ENCODE measurements at places on chromosomes 11 and 22. TPM values are rescaled to one million over a fixed set of nuclear protein-coding genes. Genes with fewer than 3 reads are reported as not detected.

DNA sequence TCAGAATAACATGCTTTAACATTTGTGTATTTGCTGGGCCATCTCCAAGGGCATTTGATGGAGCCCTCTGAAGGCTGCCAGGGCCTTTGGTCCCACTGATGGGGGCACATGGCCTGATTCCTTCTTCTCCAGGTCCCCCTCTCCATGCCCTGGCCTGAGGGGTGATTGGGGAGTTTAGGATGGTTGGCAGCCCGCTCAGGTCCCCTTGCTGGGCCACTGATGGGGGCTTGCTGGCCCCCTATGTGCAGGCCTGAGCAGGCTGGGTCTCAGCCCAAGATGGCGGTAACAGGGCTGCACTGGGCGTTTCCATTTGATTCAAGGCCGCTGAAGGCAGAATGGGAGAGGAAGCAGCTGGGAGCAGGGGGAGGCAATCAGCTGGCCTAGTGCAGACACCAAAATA is 113.7 kb upstream of the NECTIN1 start:
- H3K4me1 ChIP-seq: no peaks in the 10 kb centered on the region

DNA sequence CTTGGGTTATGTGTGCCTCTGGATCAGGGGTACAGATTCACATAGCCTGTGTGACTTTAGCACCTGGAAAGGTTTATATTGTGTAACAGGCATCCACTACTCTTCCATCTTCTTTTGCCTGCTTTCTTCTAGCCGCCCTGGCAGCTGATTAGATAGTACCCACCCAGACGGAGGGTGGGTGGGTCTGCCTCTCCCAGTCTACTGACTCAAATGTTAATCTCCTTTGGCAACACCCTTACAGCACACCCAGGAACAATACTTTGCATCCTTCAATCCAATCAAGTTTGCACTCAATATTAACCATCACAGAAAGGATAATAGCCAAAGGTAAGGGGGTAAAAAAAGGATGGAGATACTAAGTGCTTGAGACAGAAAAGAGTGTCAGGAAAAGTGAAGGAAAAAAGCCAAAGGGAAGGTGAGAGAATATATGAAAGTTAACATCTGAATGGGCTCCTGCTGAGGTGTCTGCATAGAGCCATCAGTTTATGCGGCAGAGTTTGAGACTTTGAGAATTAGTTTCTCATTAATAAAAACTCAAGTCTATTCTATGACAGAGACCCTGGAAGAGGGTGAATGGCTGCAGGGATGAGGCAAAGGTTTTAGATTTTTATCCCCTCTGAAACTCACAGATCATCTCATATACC is 2.6 kb upstream of the OR51B6 start:
- no peak overlapping the region for H3K27ac ChIP-seq
- H3K4me3 ChIP-seq: no peak overlapping the region
- H3K27me3 ChIP-seq: no peaks in the 10 kb centered on the region
- H3K36me3 ChIP-seq: no peaks in the 10 kb centered on the region
- no peak for DNase-seq
- H3K4me1 ChIP-seq: no peaks in the 10 kb centered on the region

GRCh38 chr11:134044514-134045284 is 24.2 kb upstream of the JAM3 start:
- no peaks in the 10 kb centered on the region for H3K36me3 ChIP-seq

GRCh38 chr11:33515347-33515746 is 185.3 kb downstream of the C11orf91 start:
- H3K27me3 ChIP-seq: no peaks in the 10 kb centered on the region
- no peaks in the 10 kb centered on the region for H3K4me1 ChIP-seq
- H3K27ac ChIP-seq: no peak overlapping the region
- no peaks in the 10 kb centered on the region for H3K36me3 ChIP-seq

DNA sequence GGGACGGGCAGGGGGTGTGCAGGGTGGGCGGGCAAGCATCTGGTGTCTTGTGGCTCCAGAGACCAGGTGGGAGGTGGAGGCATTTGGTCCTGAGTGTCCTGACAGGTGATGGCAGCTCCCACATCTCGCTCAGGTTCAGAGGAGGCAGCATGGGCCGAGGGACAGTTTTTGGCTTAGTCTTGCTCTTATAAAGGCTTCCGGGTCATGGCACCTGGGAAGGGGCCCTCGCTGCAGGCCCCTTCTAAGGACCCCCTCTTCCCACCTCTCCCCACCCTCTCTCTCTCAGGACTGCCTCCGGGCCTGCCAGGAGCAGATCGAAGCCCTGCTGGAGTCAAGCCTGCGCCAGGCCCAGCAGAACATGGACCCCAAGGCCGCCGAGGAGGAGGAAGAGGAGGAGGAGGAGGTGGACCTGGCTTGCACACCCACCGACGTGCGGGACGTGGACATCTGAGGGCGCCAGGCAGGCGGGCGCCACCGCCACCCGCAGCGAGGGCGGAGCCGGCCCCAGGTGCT is 9.9 kb downstream of the CCND1 start:
- no peak overlapping the region for H3K27ac ChIP-seq
- H3K4me3 ChIP-seq: no peak overlapping the region
- no peaks in the 10 kb centered on the region for H3K27me3 ChIP-seq
- no peaks in the 10 kb centered on the region for H3K36me3 ChIP-seq
- DNase-seq: no peak

DNA sequence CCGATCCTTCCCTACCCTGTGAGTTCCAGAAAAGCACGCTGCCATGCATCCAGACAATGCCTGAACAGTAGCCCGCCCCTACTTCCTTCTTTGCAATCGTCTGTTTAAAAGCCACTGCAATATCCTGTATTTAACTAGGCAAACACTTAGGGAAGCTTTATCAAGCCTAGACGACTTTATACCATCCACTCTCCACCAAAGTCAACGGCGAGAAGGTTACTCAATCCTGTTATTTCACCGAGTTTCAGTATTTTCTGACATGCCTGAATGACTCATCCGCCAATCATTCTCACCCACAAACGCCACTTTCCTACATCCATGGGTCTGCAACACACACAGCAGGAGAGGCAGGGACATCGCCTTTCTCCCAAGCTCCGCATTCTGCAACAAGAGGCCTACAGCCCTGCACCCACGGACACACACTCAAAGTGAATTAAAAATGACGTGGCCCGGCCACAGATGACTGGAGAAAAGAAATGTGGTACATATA is 9.3 kb downstream of the CELSR1 start:
- peaks cover 4% of the 10 kb centered on the region for H3K27me3 ChIP-seq
- DNase-seq: no peak
- H3K4me3 ChIP-seq: no peak overlapping the region
- H3K36me3 ChIP-seq: no peaks in the 10 kb centered on the region
- H3K27ac ChIP-seq: peak overlapping the region; percentile 54
- H3K4me1 ChIP-seq: peaks cover 5% of the 10 kb centered on the region

DNA sequence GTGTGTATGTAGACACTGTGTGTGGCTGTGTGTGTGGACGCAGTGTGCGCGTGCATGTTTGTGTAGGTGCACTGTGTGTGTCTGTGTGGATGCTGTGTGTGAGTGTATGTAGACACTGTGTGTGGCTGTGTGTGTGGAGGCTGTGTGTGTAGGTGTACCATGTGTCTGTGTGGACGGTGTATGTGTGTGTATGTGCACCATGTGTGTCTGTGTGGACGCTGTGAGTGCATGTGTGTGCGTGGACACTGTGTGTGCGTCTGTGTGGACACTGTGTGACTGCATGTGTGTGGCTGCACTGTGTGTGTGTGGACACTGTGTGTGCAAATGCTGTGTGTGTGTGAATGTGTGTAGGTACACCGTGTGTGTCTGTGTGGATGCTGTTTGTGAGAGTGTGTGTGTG is 10.3 kb downstream of the TRPM5 start:
- H3K4me3 ChIP-seq: no peak overlapping the region
- H3K36me3 ChIP-seq: no peaks in the 10 kb centered on the region
- peaks cover 8% of the 10 kb centered on the region for H3K27me3 ChIP-seq
- DNase-seq: no peak

DNA sequence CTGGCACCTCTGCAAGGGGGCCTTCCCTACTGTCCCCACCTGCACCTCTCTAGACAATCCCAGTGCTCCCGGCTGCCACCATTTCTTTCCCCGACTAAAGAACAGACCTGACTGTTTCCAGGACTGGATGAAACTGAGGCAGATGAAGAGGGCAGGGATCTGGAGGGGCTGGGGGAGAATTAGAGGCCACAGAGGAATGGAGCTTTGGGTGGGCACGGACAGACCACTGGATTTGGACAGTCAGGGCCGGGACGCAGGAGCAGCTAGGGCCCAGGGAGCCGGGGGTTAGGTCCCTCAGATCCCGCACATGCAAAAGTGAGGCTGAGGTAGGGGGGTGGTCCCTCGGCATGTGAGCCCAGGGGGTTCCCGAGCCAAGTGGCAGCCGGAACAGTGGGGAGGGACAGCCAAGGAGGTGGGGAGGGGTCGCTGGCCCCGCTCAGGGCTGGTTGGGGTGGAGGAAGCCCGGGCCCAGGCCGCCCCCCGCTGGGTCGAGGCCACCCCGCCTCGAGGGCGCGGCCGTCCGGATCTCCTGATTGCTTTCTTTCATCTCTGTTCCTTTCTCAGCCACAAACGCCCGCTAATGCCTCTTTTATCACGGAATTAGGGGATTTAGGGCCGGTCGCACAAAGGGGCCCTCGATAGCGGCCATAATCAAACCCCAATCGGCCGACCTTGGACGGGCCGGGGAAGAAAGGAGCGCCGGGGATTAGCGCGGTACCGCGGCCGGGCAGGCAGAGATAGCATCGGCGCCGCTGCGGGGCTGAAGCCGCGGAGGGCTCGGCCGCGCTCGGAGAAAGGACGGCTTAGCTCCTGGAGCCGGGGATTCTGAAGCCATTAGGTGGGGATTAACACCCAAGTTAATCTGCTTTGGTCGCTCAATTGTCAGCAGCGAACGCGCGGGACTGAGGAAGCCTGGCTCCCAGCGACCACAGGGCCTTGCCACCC is 9.3 kb downstream of the SLC25A1 start:
- H3K4me3 ChIP-seq: no peak overlapping the region
- H3K36me3 ChIP-seq: peaks cover 7% of the 10 kb centered on the region
- DNase-seq: no peak
- H3K27ac ChIP-seq: no peak overlapping the region

DNA sequence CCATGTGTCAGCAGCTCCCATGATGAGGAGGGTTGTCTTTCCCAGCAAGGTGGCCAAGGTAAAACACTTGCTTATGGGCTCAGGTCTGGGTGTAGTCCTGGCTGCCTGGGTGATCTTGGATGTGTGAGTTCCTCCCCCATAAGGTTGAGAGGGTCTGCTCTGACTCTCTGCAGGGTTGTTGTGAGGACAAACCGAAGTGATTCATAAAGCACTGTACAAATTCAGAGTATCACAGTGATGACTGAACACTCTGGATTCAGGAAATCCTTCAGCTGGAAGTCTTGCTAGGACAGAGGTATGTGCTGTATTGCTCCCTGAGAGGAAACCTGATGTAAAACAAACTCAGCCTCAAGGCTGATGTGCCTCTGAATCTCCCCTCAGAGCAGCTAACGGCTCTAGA is 220.9 kb upstream of the PITPNB start:
- H3K27ac ChIP-seq: peak overlapping the region; percentile 12
- H3K36me3 ChIP-seq: no peaks in the 10 kb centered on the region
- DNase-seq: no peak
- peaks cover 5% of the 10 kb centered on the region for H3K27me3 ChIP-seq
- no peak overlapping the region for H3K4me3 ChIP-seq

DNA sequence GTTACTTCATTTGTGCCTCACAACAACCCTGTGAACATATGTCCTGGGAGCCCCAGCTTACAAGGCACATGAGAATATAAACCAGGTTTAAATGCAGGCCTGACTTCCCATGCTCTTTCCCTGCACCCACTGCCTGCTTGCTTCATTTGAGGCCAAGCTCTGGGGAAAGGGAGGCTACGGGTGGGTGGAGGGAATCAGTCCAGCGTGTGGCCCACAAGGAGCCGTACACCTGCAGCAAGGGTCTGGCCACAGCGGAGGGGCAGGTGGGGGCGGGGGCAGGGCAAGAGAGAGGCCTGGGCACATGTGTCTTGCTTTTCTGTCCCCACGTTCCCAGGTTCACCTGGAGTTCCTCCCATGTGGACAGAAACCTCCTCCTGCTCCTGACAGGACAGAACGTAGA is 26.2 kb downstream of the FAM83F start:
- H3K36me3 ChIP-seq: no peaks in the 10 kb centered on the region
- no peaks in the 10 kb centered on the region for H3K4me1 ChIP-seq
- no peak overlapping the region for H3K27ac ChIP-seq
- H3K27me3 ChIP-seq: no peaks in the 10 kb centered on the region
- no peak for DNase-seq

- peaks cover 5% of the 10 kb centered on the region for H3K4me1 ChIP-seq
- no peaks in the 10 kb centered on the region for H3K36me3 ChIP-seq
- no peaks in the 10 kb centered on the region for H3K27me3 ChIP-seq
- H3K27ac ChIP-seq: no peak overlapping the region
Measured at GRCh38 chr11:86488553-86488952, 113.9 kb downstream of the CCDC81 start.

GRCh38 chr11:118267486-118267885 is 3.4 kb upstream of the MPZL2 start:
- H3K4me3 ChIP-seq: no peak overlapping the region
- no peaks in the 10 kb centered on the region for H3K36me3 ChIP-seq
- H3K27ac ChIP-seq: no peak overlapping the region
- peaks cover 6% of the 10 kb centered on the region for H3K27me3 ChIP-seq
- DNase-seq: no peak
- H3K4me1 ChIP-seq: peaks cover 13% of the 10 kb centered on the region

GRCh38 chr11:100832829-100833228 is 145.7 kb downstream of the ARHGAP42 start:
- no peak overlapping the region for H3K4me3 ChIP-seq
- H3K4me1 ChIP-seq: peaks cover 7% of the 10 kb centered on the region
- no peak overlapping the region for H3K27ac ChIP-seq

GRCh38 chr22:38027487-38027886 is 29.7 kb upstream of the PICK1 start:
- H3K27me3 ChIP-seq: peaks cover 16% of the 10 kb centered on the region
- no peak overlapping the region for H3K27ac ChIP-seq
- no peak for DNase-seq
- H3K36me3 ChIP-seq: no peaks in the 10 kb centered on the region
- H3K4me3 ChIP-seq: no peak overlapping the region

- H3K27ac ChIP-seq: no peak overlapping the region
- H3K27me3 ChIP-seq: peaks cover 2% of the 10 kb centered on the region
- DNase-seq: no peak
- no peaks in the 10 kb centered on the region for H3K4me1 ChIP-seq
- H3K36me3 ChIP-seq: no peaks in the 10 kb centered on the region
Measured at GRCh38 chr11:104279587-104279986, 115.6 kb upstream of the PDGFD start.

FAM180B gene
- total RNA-seq: 0.31 TPM

SCGB1D2 gene
- not detected for total RNA-seq

GTSE1 gene
- total RNA-seq: 8.2 TPM

MGAT3 gene
- 0.87 TPM for total RNA-seq

C22orf42 gene
- total RNA-seq: not detected

RAB3IL1 gene
- total RNA-seq: 8.9 TPM

DAGLA gene
- 3.2 TPM for total RNA-seq
